ENCODE measurements at places on chromosomes 5 and 9. TPM values are rescaled to one million over a fixed set of nuclear protein-coding genes. Genes with fewer than 3 reads are reported as not detected.

SEMA5A gene
- total RNA-seq = 29.3 TPM

DNA sequence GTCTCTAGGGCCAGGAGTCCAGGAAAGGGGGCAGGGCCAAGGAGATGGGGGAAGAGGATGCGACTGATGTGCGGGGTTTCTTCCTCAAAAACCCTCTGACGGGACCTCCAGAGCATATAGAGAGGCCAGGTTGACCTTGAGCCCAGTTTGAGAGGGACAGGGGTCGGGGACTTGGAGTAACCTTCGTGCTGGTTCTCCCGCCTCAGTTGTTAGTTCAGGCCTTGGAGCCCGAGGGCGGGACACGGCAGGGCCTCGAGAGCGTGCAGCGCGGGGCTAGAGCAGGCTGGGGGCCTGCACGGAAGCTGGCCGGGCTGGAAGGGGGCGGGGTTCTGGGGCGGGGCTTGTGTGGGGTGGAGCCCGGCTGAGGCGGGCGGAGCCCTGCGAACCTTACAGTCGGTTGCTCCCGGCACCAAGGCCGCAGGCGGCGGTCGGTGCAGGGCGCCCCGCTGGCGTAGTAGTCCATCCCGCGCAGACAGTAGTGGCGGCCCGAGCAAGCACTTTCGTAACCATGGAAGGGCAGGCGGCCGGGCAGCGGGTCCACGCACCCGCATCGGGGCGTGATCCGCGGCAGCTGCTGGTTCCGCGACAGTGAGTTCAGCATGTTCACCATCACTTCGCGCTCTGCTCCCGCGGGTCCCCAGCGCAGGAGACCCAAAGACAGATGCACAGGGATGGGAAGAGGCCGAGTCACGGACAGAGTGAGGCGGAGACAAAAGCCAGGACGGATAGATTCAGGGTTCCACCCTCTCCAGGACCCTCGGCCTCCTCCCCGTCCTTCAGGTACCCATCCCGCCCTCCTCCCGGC lies 4.0 kb upstream of the MYORG start:
- peak; percentile 82 for DNase-seq

DNA sequence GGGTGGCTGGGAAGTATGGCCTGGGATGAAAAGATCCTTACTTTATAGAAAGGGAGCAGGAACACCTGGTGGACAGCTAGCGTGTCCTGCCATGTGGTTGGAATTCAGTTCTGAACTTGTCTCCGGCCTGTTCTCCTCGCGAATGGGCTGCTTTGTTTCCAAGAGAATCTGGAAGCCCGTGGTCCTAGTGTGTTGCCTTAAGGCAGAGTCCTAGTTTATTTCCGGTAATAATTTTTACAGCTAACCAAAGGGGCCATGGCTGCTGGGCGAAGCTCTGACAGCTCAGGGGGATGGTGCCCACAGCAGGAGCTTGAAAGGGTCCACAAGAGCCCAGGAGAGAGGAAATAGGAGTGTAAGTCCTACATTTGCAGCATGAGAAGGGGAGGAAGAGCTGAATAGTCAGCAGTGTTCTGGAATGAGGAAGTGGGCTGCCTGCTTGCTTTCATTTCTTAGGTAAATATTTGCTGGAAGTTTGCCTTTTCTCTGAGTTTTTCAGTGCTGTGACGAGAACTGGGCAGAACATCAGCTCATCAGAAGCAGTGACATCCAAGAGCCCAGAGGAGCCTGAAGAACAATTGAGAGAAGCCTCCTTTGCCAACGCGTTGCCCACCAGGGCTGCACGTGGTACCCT lies 13.1 kb upstream of the IGFBPL1 start:
- DNase-seq = peak; percentile 51

SOHLH1 gene
- not detected for total RNA-seq

- DNase-seq = no peak
Measured at GRCh38 chr5:149153751-149154610, 12.7 kb downstream of the ABLIM3 start.

DNA sequence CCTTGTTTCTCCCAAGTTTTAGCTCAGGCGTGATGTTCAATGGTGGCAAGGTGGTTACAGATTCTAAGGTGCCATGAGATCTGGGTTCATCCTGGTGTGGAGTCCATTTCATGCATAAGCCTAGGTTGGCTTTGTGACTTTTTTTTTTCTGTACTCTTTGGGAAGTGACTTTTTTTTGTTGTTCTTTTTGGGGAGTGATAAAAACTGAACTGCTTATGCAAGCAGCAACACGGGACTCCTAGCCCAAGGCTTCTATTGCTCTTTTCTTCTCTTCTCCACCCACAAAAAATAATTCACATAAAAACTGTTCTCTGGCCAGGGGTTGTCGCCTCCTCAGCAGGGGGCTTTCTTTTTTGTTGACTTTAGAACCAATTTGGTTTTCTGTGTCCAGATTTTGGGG lies 15.4 kb downstream of the STC2 start:
- DNase-seq = no peak

NOL6 gene
- 18.9 TPM for total RNA-seq

CATSPER3 gene
- total RNA-seq = 1.0 TPM

DNA sequence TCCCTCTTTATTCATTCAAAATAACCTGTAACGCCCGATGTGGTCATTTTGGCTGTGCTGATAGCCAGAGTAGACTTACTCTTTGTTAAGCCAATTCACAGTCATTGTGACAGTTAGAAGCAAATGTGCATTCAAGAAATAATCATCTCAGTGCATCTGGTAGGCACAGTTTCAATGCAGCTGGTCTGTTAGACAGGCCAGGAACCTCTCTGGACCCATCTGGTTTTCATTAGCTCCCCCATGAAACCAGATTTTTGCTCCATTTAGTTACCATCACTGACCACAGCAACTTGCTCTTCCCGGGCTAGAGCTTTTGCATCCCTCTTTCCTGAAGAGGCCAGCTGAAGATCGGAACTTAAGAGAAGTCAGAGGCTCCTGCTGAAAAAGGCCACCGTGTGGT lies 284.2 kb downstream of the NSG2 start:
- DNase-seq = no peak

DNA sequence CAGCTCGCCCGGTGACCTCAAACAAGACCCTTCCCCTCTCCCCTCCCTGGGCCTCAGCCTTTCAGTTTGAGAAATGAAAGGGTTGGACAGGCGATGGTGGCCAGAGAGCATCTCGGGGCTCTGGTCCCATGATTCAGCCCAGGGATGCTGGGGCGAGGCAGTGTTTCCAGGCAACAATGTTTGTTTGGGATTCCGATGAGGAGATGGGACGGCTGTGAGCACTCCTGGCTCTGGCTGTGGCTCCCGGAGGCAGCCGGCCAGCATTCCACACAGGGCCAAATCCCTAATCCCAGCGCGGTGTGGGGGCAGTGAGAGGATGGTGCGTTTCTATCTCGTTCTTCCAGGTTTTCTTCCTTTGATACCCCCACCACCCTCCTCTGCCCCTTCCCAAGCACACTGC lies 66.0 kb downstream of the HMCN2 start:
- peak; percentile 67 for DNase-seq

DNA sequence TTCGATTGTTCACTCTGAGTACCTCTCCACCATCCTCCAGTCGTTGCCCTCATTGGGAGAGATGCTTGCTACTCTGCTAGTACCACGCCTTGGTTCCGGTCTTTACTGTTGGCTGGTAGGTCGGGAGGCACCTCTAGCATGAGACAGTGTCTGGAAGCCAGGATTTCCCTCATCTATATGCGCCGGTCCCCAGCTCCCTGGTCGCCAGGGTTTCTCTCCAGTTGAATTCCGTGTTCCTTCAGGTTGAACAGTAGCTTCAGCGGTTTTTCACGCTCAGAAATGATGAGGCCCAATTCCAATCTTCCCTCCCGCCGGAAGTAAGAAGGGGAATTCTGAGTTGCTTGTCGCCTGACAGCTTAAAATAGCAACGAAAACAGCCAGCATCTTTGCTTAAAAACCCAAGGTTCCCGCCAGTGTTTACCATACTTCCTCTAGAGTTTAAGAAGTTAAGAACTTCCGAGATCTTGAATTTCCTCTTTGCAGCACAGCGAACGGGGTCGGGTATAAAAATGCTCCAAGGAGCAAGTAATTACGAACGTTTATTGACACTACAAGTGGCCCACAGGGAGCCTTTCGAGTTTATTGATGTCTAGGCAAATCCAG lies 1.3 kb upstream of the ST8SIA4 start:
- no peak for DNase-seq

OR1Q1 gene
- total RNA-seq = not detected

DNA sequence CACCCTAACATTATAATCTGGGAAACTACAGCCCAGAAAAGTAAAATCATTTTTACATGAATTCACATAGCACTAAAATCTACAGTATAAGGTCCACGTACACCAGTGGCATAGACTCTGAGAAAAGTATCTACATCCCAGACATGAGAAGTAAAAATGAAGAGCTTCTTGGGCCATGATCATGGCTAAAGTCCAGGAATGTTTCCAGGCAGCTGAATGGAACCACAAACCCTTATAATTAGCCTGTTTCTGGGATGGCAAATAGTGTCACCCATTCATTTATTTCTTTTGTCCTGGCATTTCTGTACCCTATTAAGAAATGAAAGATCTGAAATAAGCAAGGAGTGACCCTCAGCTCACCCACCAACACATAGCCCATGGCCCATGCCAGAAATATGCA lies 217.9 kb downstream of the SPOCK1 start:
- no peak for DNase-seq
